HEK293T (cell line): ENCODE measurements at places on chromosomes 7 and 10.
A peak's percentile ranks its signal among the peaks of the same experiment; 100 is the strongest.

DNA sequence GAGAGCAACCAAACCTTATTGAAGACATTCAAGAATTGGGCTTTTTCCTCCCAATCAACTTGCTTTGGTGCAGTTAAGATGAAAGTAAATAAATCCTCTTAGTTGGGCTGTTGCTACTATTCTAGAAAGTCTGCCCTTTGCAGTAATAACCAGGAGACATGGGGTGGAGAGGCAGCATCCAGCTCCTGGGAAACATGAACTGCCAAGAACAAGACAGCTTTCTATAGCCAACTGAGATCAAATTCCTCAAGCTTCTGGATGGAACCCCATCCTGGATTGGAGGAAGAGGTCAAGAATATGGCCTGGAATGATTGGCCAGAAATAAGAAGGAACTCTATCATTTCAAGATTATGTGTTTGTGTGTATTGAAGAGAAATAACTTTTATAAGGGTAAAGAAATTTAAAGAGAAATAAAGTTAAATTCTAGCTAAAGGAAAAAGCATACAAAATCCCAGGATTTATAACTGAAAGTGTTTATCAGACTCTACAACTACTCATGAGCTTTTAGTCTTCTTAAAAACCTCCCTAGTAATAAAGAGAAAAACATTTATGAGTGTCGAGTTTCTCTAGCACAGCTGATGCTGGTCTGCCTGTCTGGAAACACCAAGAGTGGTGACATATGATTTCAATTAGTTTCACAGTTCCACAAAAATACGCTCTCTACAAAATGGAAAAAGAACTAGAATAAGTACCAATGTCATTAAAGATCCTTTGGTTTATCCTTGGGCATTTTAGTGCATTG, 70.1 kb upstream of the COL1A2 start:
- DNase-seq = no peak

- peak; percentile 56 for DNase-seq
Observed at GRCh38 chr7:42831718-42832522, 80.0 kb downstream of the C7orf25 start.

GRCh38 chr10:96720422-96721206, at the start of gene PIK3AP1:
TSS of gene PIK3AP1 (minus strand) at chr10:96720514. CDS start at chr10:96720394, 120 bp downstream.
- DNase-seq = peak; percentile 70

- DNase-seq = no peak
Observed at GRCh38 chr7:124246262-124246863, 213.5 kb upstream of the TMEM229A start.

DNA sequence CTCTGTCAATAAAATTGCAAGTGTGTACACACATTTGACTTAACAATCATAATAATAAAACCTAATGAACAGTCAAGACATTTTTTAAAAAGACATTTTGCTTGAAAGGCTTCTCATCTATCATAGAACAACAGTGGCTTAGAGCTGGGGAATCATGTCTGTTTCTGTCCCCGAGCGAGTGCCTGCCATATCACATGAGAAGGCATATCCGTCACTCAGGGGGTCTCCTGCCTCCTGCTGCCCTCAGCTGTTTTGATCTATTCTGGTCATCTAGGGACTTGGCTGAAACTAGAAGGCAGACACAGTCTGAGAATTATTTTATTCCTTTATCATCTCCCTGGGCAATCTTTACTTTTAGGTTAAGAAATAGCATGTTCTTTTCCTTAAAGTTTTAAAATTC, 278.7 kb upstream of the KLF6 start:
- no peak for DNase-seq

- no peak for DNase-seq
Observed at GRCh38 chr10:29617880-29618340, 16.9 kb downstream of the SVIL start.

DNA sequence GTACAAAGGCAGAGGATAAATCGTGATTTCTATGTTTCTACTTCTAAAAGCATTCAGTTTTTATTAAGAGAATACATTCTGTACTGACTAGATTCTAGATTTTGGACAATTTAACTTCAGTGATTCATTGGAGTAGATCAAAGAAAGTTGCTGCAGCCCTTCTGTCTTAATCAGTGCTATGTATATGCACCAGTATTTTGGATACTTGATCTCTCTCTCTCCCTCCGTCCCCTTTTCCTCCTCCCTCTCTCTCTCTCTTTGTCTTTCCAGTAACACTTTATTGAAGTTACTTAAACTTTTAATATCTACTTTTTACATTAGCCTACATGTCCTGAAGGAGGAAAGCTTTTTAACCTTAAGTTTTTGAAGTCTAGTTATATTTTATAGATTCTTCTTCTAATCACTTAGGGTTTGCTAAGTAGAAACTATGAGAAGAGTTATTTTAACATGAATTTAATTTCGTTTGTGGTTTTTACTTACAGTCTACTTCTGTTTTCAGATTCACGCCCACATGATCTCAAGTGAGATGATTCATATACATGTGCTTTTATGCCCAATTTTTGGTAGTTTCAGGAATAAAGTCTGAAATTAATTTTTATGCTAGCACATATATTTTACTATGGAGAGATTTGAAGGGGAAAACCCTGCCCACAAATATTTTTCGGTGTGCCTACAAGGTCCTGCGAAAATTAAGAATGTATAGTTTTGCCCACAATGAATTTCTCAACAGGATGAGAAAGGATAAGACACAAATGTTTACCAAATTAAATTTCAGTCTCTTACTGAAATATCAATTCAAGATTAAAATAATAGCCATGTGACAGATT, 9.1 kb downstream of the MDFIC start:
- no peak for DNase-seq

DNA sequence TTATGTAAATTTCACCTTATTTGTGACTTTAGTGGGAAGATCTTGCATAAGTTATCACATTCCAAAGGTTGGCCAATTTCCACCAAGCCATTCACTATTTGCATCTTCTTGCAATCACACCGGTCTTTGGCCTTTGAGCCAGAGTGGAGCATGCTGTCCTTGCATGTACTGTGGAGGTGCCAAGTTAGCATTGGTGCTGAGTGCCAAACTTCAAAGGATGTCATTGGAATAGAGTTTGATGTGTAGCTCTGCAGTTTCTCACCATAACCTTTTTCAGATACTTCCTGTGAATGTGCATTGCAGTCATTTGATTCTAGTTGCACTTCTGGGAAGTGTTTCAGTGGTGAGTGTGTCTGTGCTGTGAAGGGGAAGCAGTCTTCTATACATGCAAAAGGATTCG, 620.6 kb downstream of the SUGCT start:
- DNase-seq = no peak

DNA sequence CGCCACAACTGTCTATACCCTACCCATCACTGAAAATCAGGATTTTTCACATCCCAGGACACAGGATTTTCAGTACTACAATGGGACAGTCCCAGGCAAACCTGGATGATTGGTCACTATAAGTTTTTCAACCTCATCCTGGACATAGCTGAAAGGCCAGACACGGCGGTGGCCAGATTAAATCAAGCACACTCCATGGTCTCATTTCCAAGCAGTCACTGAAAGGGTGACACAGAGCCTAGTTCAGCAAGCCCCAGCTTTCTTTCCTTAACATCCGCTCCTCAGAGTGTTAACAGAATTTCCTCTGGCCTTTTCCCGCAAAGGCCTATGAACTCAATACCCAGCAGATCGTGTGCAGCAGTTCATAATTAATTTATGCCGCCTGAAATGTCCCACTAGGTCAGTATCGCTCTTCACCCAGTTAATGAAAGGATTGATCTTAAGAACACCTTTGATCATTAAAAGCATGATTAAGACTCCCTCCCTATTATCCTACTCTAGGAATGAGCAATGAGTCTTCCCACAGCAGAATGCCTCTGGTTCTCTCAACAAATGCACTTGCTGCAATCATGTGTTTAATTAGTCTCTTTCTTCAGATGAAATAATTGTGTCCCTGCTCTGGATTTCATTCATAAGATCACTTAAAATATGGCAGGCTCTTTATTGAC, 104.0 kb upstream of the NANOS1 start:
- no peak for DNase-seq

DNA sequence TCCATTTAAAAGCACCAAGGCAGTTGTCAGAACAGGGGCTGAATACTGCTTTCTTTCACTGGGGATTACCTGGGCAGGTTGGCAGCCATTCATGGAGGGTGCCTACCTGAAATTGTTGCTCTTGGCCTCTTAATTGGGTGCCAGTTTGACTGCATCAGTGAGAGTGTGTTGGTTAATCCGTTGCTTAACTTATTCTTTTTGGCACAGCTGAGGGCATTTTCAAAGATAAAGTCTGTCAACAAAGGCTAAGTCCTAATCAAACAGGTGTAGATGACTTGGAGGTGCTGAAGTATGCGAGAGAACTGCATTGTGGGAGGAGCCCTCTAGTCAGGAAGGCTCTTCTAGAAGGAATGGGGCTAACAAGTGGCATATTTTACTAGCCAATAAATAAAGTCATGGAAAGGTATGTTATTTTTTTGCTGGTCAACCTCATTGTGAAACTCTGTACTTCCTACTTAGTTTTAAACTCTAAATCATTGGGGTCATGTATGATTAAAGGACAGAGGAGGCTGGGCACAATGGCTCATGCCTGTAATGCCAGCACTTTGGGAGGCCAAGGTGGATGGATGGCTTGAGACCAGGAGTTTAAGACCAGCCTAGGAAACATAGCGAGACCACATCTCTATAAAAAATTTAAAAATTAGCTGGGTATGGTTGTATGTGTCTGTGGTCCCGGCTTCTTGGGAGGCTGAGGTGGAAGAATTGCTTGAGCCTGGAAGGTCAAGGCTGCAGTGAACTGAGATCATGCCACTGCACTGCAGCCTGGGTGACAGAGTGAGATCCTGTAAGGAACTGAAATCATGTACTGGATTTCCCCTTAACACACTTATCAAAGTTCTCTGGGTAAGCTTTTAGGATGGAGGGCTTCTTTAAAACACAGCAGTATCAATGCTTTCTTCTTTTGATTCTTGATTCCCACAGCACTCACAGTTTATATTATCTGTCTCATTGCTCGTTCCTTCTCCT, 134.1 kb downstream of the LRMDA start:
- DNase-seq = no peak
